ENCODE measurements at places on chromosomes 5 and 9.

GRCh38 chr5:126793097-126793496 lies 16.2 kb downstream of the LMNB1 start:
- DNase-seq = no peak
- no peak overlapping the region for H3K4me3 ChIP-seq
- no peaks in the 10 kb centered on the region for H3K4me1 ChIP-seq
- no peaks in the 10 kb centered on the region for H3K27me3 ChIP-seq

- no peak for DNase-seq
- no peaks in the 10 kb centered on the region for H3K36me3 ChIP-seq
- H3K27ac ChIP-seq = no peak overlapping the region
- no peaks in the 10 kb centered on the region for H3K4me1 ChIP-seq
- H3K4me3 ChIP-seq = peak overlapping the region; percentile 71
These were observed 588 bp upstream of the BRINP1 start for GRCh38 chr9:119369680-119370366.

GRCh38 chr5:56207537-56207936 lies 25.6 kb downstream of the ANKRD55 start:
- H3K4me3 ChIP-seq = no peak overlapping the region
- DNase-seq = no peak
- no peaks in the 10 kb centered on the region for H3K27me3 ChIP-seq
- H3K27ac ChIP-seq = no peak overlapping the region

- H3K36me3 ChIP-seq = no peaks in the 10 kb centered on the region
- no peak overlapping the region for H3K4me3 ChIP-seq
- H3K27ac ChIP-seq = no peak overlapping the region
- H3K27me3 ChIP-seq = no peaks in the 10 kb centered on the region
- no peaks in the 10 kb centered on the region for H3K4me1 ChIP-seq
- no peak for DNase-seq
These were observed 30.4 kb downstream of the TBC1D2 start for GRCh38 chr9:98225015-98225442.

DNA sequence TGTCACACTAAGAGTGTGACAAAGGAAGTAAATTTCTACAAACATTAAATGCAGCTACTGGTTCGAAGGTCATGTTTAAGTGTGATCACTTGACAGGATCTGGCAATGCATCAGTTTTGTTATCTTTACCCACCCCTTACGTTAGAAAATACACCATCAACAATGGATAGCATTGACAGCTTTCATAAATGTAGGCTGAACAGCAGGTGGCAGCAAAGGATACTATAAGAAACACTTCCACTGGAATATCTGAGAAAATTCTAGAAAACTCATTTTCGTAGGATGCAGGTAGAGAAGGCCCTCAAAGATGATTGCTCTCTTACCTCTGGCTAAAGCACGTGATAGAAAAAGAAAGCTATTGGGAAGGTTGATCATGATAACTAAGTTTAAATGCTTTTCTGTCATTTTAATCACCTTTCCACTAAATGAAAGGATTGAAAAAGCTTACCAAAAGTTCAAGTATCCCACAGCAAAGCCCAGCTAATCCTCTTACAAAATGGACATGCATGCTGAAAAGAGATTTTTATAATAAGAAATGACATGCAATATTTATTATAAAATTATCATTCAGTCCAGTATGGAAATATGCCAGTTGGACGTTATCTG lies 292.5 kb downstream of the PARP8 start:
- no peak overlapping the region for H3K27ac ChIP-seq
- H3K4me1 ChIP-seq = no peaks in the 10 kb centered on the region
- peak; percentile 12 for DNase-seq
- H3K4me3 ChIP-seq = no peak overlapping the region
- no peaks in the 10 kb centered on the region for H3K27me3 ChIP-seq

GRCh38 chr5:113202746-113203716 lies 226.4 kb downstream of the DCP2 start:
- H3K4me1 ChIP-seq = peaks cover 9% of the 10 kb centered on the region
- H3K27me3 ChIP-seq = no peaks in the 10 kb centered on the region
- H3K4me3 ChIP-seq = no peak overlapping the region
- H3K27ac ChIP-seq = no peak overlapping the region

- no peaks in the 10 kb centered on the region for H3K27me3 ChIP-seq
- no peak overlapping the region for H3K4me3 ChIP-seq
- H3K36me3 ChIP-seq = peaks cover 67% of the 10 kb centered on the region
- DNase-seq = no peak
- H3K4me1 ChIP-seq = no peaks in the 10 kb centered on the region
These were observed 31.7 kb downstream of the CEP72 start for GRCh38 chr5:643811-644271.

GRCh38 chr5:40223884-40224402 lies 455.8 kb upstream of the PTGER4 start:
- H3K4me1 ChIP-seq = no peaks in the 10 kb centered on the region
- H3K4me3 ChIP-seq = no peak overlapping the region
- H3K36me3 ChIP-seq = no peaks in the 10 kb centered on the region

DNA sequence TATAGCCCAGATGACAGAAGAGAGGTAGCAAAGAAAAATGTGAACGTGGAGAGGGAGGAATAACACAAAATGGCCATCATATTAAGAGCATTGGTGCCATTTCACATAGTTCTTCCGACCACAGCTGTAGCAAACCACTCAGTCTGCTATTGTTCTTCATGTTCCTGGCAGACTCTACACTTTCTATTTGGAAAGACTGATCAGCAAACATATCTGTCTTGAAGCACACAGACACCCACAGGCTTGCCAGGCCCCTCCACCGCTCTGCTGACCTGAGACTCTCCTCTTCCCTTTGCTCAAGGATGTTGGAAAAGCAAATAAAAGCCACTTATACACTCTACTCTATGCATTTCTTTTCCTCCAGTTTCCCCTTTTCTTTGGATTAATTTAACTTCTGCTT lies 298.0 kb downstream of the FBXL7 start:
- no peak overlapping the region for H3K4me3 ChIP-seq
- no peak for DNase-seq
- no peak overlapping the region for H3K27ac ChIP-seq
- no peaks in the 10 kb centered on the region for H3K36me3 ChIP-seq

DNA sequence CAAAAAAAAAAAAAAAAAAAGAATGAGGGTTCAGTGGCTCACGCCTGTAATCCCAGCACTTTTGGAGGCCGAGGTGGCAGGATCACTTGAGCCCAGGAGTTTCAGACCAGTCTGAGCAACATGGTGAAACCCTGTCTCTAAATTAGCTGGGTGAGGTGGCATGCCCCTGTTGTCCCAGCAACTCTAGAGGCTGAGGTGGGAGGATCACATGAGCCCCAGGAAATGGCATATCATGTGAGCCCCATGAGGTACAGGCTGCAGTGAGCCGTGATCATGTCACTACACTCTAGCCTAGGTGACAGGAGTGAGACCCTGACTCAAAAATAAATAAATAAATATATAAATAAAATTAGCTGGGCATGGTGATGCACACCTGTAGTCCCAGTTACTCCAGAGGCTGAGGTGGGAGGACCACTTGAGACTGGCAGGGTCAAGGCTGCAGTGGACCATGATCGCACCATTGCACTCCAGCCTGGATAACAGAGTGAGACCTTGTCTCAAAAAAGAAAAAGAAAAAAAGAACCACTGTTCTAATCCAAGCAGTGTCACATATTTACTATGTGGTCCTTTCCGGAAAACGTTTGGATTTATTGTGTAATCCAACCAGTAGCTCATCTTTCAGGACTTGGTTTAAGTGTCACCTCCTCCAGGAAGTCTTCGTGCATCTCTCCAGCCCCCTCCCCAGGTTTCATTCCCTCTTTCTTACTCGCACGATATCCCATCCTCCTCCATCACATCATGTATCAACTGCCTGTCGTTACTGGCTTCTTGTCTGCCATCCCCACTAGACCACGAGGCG lies 12.3 kb upstream of the SPOUT1 start:
- H3K4me1 ChIP-seq = no peaks in the 10 kb centered on the region
- H3K4me3 ChIP-seq = no peak overlapping the region
- DNase-seq = no peak
- H3K27me3 ChIP-seq = no peaks in the 10 kb centered on the region
- no peak overlapping the region for H3K27ac ChIP-seq

DNA sequence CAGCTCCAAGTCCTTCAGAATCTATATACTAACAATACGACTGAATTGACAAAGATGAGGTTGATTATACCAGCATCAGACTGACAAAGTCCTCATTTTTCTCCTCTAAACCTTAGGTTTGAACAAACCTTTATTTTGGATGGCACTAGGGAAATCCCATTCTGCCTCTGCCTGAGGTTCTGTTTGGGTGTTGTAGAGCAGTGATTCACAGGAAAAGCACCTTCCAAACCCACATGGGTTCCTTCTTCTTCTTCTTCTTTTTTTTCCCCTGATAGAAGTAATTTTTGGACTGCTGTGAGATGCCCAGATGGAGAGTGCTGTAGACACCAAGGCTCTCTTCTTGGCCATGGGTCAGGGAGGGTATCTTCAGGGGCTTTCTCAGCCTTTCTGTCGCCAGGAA lies 164.9 kb upstream of the PAPPA start:
- H3K27me3 ChIP-seq = no peaks in the 10 kb centered on the region
- H3K4me3 ChIP-seq = no peak overlapping the region
- DNase-seq = no peak
- H3K4me1 ChIP-seq = no peaks in the 10 kb centered on the region
- no peak overlapping the region for H3K27ac ChIP-seq
- H3K36me3 ChIP-seq = no peaks in the 10 kb centered on the region

DNA sequence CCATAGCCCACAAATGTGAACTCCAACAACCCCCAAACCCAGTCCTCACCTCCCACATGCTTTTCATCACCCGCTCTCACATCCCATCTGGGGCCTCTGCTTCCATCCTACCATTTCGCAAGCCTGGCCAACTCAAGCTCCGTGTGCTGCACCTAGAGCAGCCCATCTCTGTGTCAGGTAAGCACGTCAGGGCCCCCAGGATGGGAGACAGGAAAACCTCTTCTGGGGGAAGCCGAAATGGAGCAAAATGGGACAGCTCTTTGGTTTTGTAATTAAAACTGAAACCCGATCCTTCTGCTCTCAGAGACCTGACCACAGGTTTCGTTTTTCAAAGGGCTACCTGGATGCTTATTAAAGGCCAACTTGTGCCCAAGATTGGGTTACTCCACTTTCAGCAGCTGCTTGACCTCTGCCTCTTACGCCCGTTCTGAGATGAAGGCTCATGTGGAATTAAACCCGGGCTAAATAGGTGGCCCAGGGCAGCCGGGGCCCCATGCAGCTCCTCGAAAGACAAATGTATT lies 287.7 kb downstream of the SLIT3 start:
- DNase-seq = no peak
- no peak overlapping the region for H3K4me3 ChIP-seq
- H3K36me3 ChIP-seq = peaks cover 2% of the 10 kb centered on the region
- H3K4me1 ChIP-seq = peaks cover 17% of the 10 kb centered on the region
- no peak overlapping the region for H3K27ac ChIP-seq

DNA sequence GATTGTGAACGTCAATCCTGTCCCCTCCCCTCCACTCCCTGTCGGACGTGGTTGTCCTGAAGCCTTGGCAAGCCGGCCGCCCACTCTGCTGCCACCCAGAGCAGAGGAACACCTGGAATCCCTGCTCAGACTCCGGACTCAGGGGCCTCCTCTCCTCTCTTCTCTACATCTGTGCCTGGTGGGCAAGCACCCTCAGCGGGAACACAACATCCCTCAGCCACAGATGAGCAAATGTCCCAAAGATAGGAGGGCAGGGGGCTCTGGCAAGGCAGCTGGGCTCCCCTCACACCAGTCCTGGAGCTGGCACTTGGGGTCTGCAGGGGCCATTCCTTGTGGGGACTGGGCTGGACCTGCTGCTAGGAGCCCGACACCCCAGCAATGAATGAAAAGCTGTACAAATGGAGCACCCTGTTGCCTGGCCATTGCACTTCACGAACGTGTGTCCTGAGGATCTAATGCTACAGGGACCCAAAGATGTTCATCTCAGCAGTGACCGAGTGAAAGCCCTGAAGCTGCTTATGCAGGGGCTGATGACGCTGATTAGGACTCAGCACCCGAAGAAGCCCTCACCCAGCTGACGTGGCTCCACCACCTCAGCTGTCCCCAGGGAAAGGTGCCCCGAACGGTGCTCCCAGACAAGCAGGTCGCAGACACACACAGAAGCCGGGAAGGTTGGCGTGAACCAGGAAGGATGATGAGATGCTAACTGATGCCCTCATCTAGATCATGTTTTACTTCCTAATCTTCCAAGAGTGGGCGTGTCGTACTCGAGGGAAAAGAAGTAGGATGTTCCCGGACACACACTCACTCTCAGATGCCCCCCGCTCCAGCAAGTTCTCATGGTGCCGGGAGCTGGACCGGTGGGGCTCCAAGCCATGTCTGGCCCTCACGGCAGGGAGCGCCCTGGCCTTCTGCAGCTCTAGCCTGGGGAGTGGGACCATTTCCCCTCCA lies 177.0 kb upstream of the PPP1R26 start:
- no peak overlapping the region for H3K4me3 ChIP-seq
- no peaks in the 10 kb centered on the region for H3K4me1 ChIP-seq
- no peak for DNase-seq
- H3K27ac ChIP-seq = no peak overlapping the region
- no peaks in the 10 kb centered on the region for H3K27me3 ChIP-seq

DNA sequence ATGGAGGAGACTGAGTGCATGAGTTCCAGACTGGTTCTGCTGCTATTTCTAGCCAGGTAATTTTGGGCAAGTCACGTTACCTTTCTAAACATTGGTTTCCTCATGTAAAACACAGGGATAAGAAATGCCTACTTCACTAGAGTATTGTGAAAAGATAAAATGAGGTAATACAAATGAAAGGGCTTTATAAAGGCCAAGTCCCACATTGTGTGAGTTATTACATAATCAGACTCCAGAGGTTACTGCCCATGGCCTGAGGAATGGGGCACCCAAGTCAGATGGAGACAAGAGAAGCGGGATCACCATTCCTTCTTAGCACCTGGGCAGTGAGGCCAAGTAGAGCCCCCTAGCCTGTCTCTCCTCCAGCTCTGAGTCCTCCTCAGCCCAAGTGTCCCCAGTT lies 7.5 kb downstream of the HBEGF start:
- no peaks in the 10 kb centered on the region for H3K27me3 ChIP-seq
- no peaks in the 10 kb centered on the region for H3K4me1 ChIP-seq
- DNase-seq = no peak
- H3K4me3 ChIP-seq = no peak overlapping the region
